ENCODE measurements at places on chromosomes 12 and 14.

DNA sequence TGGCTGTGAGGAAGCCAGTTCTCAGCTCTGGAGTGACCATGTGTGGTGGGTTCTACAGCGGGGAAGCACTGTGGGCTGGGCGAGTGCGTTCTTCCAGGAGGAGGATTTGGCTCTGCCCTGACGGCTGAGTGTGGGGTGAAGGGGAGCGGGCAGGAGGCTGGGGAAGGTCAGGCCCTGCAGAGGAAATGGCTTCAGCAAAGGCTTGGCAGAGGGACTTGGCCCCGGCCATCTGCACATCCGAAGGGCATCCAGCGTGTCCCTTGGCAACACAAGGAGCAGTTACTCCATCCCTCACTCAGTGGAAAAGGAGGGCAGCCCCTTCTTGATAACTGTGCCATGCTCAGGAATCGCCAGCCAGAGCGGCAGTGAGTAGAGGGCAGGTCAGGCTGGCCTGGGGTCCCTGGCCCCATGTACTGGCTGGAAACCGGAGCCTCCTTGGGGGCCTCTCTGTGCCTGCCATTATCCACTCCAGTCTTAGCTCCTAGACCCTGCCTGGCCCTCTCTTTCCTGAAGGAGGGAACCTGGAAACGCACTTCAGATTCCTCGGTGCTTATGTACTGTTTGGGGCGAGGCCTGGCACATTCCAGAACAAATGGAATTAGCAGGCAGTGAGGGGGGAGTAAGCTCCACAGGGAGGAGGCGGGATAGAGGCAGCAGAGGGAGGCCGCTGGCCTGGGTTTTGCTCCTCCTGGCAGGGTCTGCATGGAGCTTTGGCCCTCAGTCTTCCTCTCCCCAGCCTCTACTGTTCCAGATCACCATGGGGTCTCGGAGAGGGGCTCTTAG lies 133.6 kb upstream of the NCOR2 start:
- peak; percentile 80 for DNase-seq

- no peak for DNase-seq
Measured at GRCh38 chr14:101292448-101292847, 268.8 kb upstream of the DIO3 start.

DNA sequence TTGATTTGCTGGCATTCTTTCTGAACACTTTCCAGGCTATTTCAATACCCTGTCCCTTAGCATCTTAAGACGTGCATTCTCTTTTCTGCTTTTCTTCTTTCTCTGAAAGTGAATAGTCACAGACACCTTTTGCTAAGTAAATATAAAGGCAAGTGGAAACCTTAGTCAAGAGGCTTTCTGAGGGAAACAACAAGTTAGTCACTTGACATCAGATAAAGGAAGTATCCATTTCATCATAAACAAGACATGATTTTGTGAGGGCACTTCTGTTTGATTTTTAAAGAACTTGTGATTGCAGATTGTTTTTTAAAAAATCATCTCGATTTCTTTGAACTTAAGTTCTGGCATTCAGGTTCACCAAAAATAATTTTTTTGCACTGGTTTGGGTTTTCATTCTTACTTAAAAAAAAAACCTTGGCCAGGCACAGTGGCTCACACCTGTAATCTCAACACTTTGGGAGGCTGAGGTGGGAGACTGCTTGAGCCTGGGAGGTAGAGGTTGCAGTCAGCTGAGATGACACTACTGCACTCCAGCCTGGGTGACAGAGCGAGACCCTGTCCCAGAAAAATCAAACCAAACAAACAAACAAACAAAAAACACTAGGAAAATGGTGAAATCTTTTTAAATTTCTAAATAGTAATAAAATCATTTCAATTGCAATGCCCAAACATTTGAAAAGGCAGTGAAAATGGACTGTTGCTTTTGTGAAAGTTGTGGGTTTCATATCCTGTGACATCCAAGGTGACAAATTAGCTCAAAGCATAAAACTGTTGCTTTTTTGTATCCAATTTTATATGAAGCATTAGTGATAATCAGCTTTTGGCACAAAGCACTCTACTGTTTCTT lies 8.3 kb upstream of the KLHL42 start:
- DNase-seq = no peak

GRCh38 chr14:68955164-68955850 lies 23.8 kb downstream of the ACTN1 start:
- no peak for DNase-seq

DNA sequence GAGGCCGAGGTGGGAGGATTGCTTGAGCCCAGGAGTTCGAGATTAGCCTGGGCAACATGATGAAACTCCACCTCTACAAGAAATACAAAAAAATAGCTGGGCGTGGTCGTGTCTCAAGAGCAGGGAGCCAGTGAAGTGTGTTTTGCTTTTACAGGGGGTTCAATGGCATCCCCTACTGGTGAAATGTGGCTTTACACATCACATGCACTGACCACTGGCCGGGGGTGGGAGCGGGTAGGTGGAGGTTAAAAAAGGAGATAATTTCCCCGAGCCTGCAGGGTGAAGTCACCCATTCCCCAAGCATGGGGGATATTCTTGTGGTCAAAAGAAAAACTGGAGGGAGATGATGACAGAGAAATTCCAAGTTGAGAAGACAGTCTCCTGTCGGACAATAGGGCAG lies 63.6 kb upstream of the PWP1 start:
- no peak for DNase-seq
